ENCODE measurements at places on chromosomes 1 and 21.

DNA sequence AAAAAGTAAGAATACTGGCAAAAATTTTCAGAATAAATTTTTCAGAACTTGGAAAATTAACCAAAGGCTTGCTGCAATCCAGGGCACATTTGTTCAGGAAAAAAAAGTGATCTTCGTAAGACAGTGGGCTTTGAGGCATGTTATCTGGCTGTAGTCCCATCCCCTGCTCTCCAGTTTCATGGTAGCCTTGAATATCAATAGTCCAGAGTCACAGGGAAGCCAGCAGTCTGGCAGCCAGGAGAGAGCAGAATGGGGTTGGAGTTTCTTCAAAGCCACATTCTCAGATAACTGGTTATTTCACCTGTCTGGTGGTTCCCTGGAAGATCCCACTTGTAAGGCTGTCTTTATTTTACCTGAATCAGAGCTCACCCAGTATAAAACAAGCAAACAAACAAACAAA, 669.3 kb downstream of the MATN1 start:
- no peak for DNase-seq

DNA sequence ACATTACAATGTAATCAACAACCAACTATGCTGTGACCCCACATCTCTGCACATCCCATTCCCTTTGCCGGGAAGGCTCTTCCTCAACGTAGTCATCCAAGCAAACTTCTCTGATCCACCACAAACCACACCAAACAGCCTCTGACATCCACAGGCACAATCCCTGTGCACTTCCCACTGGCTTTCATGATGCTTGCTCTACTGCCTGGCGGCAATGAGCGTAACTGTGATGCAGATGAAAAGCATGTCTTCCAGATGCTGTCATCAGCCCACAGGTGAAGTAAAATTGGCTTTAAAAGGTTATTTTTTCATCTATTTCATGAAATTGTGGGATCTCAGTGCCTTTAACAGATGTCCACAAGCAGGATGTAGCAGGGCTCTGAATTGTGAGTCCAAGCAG, 635.2 kb downstream of the SMYD3 start:
- no peak for DNase-seq

GRCh38 chr1:214331827-214332423, 51.0 kb downstream of the SMYD2 start:
- peak; percentile 52 for DNase-seq

GRCh38 chr1:20723537-20724363, 5.9 kb upstream of the KIF17 start:
- no peak for DNase-seq

DNA sequence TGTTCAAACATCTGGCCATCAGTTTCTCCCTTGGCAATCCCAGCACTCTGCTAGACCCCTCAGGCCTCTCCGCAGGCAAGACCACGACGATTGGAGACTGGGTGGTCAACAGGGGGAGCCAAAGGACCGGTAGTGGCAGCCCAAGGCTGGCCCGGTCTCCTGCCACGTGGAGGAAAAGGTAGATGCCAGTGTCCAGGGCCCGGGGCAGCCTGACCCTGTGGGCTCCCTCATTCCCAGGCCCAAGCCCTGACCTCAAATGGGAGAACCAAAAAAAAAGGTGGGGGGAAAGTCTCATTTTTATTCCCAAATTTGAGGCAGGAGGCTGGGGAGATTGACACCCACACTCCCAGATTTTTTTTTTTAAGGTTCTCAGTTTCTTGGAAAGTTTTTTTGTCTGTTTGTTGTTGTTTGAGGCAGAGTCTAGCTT, 24.8 kb downstream of the S100A6 start:
- peak; percentile 76 for DNase-seq

DNA sequence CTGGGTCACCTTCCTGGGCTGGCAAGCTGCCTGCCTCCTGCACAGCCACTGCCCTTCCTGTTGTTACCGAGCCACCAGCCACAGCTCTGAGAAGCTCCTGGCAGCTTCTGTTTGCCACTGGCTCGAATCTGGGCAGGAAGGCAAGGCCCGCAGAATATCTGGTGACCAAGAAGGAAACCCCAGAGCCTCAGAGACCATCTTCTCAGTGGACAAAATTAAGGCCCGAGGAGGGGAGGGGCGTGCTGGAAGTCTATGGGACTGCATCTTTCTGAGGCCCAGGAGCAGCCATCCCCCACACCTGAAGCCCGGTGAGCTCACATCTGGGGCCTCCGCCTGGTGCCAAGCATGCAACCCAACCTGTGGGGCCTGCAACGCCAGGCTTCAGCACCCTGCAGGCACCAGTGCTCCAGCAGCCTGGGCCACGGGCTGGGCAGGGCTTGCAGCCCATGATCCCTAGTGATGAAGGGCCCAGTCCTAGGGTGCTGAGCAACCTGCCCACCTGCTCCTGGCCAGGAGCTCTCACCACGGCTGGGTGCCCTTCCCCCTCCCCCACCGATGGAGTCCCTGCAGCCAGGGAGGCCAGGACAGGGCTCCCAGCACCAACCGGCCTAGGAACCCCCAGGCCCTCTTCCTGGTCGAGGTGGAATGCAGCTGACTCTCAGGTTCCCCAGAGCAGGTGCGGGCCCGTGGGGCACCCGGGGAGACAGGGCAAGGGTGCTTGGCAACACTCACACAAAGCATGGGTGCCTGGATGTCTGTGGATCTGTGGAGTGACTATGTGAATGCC, 879 bp downstream of the CPTP start:
- DNase-seq: no peak

- DNase-seq: peak; percentile 48
These were observed 919 bp downstream of the MCL1 start for GRCh38 chr1:150578272-150579109.

GRCh38 chr21:42149656-42150473, 69.1 kb upstream of the ABCG1 start:
- DNase-seq: no peak

DNA sequence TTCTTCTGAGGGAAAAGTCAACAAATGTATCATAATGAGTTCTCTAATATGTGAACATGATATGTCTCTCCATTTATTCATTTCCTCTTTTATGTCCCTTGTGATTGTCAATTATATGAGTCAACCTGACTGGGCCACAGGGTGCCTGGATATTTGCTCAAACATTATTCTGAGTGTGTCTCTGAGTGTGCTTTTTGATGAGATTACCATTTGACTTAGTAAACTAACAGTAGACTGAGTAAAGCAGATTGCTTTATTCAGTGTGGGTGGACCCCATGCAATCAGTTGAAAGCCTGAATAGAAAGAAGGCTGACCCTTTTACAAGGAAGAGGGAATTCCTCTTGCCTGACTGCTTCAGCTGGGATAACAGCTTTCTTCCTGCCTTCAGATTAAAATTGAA, 142.6 kb downstream of the SLC35F3 start:
- no peak for DNase-seq

GRCh38 chr1:233140499-233140898, 155.0 kb downstream of the PCNX2 start:
- DNase-seq: no peak

DNA sequence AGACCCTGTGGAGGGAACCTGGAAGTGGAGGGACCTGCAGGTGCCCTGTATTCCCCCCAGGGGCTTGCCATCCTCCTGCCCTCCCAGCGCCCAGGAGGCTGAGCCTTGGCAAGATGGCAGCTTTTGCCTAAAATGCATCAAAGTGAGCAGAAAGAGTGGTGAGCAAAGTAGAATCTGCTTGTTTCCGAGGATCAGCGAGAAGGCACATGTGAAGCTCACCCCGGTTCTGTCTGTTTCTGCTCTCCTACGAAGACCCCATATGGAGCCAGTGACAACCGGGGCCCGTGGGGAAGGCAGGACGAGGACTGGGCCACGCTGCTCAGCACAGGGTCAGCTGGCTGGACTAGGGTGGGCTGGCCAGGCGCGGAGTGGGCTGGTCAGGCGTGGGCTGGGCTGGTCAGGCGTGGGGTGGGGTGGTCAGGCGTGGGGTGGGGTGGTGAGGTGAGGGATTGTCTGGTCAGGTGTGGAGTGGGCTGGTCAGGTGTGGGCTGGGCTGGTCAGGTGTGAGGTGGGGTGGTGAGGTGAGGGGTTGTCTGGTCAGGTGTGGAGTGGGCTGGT, 5.2 kb upstream of the FNDC10 start:
- no peak for DNase-seq

GRCh38 chr21:46402421-46402820, 56.3 kb upstream of the DIP2A start:
- no peak for DNase-seq

- no peak for DNase-seq
These were observed 27.1 kb upstream of the RERE start for GRCh38 chr1:8844501-8845006.

DNA sequence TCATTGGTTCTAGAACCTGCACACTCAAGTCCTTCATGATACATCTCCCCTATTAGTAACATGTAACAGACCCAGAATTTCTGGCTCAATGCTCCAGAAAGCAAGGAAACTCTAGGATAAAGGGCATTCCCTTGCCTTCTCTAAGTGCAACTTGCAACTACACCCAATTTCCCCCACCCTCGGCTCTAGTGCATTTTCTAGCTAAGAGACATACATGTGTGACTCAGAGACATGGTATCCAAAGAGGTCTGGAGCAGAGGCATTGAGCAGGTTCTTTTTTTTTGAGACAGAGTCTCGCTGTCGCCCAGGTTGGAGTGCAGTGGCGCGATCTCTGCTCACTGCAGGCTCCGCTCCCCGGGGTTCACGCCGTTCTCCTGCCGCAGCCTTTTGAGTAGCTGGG, 132.9 kb downstream of the ZC3H11B start:
- DNase-seq: no peak

DNA sequence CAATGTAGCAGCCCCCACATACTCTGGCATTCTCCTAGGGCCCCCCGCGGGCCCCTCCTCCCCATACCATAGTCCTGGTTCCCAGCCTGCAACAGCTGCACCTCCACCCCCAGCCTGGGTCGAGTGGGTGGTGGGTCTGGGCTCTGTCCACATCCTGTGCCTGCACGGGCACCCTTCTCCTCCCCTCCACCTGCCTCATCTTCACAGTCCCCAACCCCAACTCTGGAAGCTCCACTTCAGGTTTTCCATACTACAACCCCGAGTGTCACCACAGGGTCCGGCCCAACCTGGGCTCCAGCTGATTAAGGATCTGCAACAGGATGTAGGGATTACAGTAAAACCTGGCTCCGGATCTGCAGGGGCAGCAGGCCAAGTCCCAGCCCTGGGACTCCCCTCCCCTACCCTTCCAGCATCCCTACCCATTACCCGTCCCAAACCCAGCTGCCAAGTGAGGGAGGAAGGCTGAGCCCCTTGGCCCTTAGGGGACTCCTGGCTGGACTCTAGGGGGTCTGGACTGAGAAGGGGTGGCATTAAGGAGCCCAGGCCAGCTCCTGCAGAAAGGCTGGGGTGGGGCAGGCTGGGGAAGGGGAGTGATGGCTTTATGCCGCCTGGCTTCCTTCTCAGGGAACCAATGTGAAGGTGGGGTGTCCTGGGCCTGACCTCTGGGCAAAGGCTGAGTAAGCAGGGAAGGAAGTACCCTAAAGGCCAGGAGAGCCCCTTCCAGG, 116.8 kb downstream of the CASZ1 start:
- no peak for DNase-seq

DNA sequence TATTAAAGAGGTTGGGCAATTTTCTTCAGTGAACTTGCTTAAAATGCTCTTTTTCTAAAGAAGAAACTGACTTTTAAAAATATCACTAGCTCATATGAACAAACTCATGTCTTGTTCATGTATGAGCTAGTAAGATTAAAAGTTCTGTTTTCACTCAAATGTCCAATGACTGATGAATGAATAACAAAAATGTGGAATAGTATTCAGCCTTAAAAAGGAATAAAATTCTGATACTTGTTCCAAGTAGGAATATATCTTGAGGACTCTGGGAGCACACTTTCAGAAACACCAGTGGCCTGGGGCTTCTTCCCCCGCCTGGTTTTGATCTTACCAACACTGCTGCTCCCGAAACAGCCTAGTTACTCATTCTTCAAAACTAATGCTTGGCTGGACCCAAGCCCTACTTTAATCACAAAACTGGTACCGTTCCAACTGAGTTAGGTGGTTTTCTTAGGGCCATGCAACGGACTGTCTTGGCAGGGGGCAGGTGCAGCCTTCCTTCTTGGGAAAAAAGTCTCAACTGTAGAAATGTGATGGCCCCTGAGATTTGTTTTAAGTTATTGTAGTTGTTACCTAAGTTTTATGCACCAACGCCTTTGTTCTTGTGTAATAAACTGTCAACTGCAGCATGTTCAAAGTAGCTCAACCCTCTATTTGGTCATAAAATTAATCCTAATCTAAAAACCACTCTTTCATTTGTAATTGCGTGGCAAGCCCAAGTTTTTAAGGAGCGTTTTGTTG, 116.0 kb downstream of the ETS2 start:
- no peak for DNase-seq

DNA sequence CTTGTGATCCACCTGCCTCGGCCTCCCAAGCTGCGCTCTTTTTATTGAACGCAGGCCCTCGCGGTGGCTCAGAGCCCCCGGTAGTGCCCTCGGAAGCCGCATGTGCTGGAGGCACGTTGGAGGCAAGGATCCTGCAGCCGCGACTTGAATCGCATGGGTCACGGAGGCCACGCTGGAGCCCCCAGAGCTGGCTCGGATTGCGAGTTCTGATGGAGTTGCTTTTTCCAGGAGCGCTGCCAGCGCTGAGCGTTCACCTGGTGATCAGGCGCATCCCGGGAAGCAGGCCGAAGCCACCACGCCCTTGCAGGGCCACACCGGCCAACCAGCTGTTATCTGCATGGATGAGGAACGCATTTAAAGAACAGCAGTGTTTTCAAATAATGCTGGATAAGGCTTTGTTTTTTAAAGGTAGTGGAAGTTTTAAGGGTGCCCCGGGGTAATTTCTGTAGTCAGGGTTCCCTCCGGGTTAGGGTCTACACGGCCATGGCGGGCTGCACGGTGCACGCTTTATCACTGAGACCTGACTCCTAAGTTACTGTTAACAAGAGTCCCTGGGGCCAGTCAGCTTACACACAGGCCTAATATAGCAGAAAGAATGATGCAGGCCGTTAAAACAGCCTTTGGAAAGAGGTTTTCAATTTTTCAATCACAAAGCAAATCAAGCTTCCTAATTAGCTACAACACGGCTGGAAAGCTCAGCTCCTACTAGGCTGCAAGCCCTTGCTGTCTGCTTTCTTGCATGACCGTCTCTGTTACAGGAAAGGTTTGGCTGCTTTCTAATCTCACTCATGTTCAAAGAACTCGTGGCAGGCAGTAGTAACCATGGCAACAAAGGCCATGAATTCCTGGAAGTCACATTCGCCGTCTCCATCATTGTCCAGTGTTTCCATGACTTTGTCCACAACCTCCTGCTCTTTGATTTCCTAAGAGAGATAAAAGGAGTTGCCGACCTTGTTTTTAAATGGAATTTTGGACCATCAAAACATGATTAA, 6.0 kb downstream of the S100B start:
- no peak for DNase-seq

DNA sequence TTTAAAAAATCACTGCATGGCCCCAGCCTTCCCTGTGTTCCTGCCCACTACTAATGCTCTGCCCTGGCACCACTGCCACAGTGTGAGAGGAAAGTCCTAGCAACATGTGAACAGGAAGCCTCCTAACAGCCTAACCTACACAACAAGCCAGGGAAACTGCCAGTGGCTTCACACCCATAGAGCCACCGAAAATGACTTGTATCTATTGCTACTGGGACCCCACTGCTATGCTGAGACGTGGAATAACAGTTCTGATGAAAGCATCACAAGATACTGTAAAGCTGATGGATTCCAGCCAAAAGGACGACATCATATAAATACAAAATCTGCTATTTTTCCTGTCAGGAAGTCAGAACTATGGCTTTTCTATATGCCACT, 74.9 kb downstream of the JAK1 start:
- DNase-seq: no peak

GRCh38 chr21:36601362-36601761, 97.6 kb upstream of the SIM2 start:
- DNase-seq: no peak

GRCh38 chr1:167644551-167644950, 14.5 kb downstream of the RCSD1 start:
- DNase-seq: no peak
